ENCODE measurements at places on chromosomes 5 and 9.

DNA sequence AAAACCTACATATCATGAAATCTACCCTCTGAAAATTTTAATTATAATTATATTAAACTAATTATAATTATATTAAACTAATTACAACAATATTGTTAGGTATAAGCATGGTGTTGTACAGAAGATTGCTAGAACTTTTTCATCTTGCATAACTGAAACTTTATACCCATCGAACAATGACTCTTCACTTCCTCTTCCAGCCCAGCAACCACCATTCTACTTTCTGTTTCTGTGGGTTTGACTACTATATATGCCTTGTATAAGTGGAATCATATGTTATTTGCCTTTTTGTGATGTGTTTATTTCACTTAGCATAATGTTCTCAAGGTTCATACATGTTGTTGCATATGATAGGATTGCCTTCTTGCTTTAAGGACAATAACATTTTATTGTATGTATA, 274.2 kb upstream of the CCNH start:
- H3K4me1 ChIP-seq, result no peaks in the 10 kb centered on the region
- H3K27me3 ChIP-seq, result no peaks in the 10 kb centered on the region
- no peaks in the 10 kb centered on the region for H3K36me3 ChIP-seq
- DNase-seq, result no peak

GRCh38 chr9:131174681-131175239, 49.4 kb downstream of the NUP214 start:
- no peak for DNase-seq
- no peak overlapping the region for H3K4me3 ChIP-seq
- no peaks in the 10 kb centered on the region for H3K27me3 ChIP-seq
- H3K36me3 ChIP-seq, result no peaks in the 10 kb centered on the region

GRCh38 chr9:126615245-126615790, 1.6 kb downstream of the LMX1B start:
- H3K27ac ChIP-seq, result no peak overlapping the region
- H3K27me3 ChIP-seq, result no peaks in the 10 kb centered on the region
- H3K4me3 ChIP-seq, result peak overlapping the region; percentile 20
- DNase-seq, result no peak
- peaks cover 51% of the 10 kb centered on the region for H3K4me1 ChIP-seq
- no peaks in the 10 kb centered on the region for H3K36me3 ChIP-seq

DNA sequence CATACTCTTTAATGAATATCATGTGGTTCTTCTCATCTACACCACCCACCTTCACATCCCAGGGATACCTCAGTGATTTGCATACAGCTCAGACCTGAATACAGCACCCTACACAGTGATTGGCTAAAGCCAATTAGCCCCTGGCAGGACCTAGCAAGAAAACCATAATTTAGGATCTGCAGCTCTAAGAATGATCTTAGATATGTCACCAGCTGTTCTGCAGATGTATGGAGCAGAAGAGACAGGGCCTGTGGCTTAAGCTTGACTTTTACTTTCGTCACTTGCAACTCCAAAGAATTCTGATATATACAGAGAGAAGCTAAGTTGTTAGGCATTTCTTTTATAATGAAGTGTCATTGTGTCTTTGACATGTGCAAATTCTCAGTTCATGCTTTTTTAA, 483.2 kb upstream of the C9orf72 start:
- no peaks in the 10 kb centered on the region for H3K36me3 ChIP-seq
- no peaks in the 10 kb centered on the region for H3K27me3 ChIP-seq
- DNase-seq, result no peak
